Mesothelial cell of epicardium (in vitro differentiated cells): ENCODE measurements at places on chromosomes 13 and 19. TPM values are rescaled to one million over a fixed set of nuclear protein-coding genes. Genes with fewer than 3 reads are reported as not detected.

DNA sequence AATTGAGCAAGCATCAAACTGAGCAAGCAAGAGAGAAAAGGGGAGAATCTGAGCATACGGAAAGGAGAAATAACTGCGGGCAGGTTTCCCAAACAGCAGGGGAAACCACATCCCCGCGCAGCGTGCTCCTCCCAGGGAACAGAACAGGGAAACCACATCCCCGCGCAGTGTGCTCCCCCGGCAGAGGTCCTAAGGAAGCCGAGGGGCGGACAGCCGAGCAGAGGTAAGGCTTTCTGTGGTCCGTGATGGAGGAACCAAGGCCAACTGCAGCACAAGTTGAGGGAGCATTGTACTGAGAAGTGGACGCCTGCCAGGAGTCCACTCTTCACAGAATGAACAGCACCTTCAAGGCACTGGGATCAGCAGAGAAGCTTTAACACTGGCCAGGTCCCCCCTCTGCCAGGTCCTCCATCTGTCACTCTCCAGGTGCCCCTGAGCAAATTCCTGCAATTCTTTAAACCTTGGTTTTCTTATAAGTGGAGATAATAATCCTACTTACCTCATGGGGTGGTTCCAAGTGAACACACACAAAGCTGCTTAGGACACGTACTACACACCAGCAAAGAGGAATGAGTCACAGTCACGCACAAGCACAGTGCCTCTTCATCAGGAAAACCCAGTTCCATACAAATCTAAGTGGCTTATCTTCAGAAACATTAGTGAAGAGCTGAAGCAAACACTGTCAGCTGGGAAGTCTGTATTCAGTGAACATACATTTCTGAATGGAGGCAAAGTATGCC, 23.0 kb upstream of the LAMP1 start:
- DNase-seq = no peak

DNA sequence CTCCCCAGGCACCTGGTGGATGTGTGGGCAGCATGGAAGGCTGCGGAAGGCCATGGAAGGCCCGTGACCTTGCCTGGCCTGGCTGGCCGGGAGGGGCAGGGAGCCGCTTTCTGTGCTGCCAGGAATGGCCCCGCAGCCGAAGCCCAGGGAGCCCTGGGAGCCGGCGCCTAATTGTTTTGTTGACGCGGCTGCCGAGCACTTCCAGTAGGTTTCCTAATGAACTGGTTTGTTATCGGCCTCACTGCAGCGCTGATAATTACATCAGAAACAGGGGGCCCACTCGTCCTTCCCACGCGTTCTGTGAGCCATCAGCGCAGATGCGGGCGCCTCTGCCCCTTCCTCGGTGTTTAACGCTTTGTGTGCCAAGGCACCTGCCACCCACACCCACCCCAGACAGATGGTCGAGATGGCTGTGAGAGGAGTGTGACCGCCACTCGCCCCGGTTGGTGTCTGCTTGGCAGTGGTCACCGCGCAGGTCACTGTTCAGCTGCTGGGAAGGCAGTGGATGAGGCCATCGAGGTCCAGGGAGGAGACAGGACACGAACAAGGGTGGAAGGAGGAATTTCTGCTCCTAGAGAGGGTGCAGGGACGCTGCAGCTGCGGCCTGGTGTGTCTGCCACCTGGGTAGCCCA, 124.5 kb downstream of the KDM4B start:
- DNase-seq = no peak

Gene PDX1
- not detected in 3 replicates for total RNA-seq

Gene PLIN4
- 0.25 to 0.29 TPM (median 0.29 TPM) in 3 replicates for total RNA-seq

DNA sequence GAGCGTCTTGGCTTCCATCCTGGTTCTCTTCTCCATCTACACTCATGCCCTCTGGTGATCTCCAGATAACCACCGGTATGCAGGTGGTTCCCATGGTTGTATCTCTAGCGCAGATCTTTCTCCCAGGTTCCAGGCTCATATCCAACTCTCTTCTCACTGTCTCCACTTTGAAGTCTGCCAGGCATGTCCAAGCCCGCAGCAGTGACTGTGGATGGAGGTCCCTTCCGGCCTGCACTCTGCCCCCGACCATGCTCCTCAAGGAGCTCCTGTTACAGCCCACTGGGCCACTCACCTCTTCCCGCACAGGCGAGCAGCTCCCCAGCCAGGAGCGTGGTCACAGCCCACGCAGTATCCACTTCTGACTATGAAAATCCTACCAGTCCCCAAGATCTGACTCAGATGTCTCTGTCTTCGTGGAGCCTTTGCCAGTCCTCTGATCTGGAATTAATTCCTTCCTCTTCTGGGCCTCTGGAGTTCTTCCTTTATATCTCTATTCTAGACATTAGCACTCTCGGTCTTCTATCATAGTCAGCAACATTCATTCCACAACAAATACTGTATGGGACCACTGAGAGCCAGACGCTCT, 100.2 kb downstream of the TEX26 start:
- DNase-seq = no peak

DNA sequence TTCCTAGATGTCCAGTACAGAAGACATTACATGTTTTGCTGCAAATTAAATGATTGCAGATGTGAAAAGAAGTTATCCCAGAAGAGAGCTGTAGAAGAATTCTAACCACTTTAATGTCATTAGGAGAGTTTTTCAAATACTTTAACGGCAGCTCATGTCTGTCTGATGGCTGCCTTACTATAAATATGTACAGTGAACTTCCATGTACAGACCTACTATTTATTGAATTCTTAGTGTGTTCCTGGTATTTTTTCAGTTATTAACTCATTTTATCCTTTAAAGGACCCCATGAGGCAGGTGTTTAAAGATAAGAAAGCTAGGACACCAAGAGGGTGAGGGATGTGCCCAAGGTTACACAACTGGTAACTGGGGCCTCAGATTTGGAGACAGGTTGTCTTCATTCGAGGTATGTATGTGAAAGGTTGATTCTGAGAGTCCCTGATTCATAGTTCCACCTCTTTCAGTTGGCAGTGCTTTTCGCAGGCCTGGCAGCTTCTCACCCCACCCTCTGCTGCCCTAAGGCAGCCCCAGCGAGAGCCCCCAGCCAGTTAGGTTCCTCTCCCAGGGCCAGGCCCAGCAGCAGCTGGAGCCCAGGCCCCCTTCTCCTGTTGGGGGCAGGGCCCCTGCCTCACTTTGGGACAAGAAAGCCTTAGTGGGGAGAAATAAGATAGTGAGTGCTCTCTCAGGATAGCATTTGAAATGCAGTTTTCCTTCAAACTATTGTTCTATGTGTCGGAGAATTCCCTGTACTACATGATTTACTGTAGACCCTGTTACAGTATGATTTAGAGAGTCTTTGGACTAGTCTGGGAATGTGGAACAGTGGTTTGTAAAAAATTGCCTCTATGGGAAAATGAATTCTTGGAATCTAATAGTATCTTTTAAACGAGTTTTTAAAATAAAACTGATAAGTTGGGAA, 67.7 kb upstream of the TEX29 start:
- DNase-seq = no peak

Gene ZFP36
- 111 to 113 TPM (median 111 TPM) in 3 replicates for total RNA-seq

GRCh38 chr13:51675385-51675784, 91.1 kb downstream of the WDFY2 start:
- no peak for DNase-seq

- DNase-seq = no peak
Measured at GRCh38 chr13:100235311-100235901, 146.5 kb downstream of the PCCA start.

DNA sequence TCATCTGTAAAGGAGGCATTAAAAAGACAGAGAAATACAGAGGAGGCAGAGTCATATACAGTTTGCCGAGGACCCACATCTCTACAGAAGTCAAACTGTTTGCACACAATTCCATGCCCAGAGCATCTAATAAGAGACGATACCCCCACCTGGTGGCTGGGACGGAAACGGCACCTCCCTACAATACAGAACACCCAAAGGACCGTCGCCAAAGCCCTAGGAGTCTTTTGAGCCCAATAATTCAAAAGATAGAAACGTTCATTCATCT, 703 bp upstream of the PLEKHG2 start:
- DNase-seq = peak; percentile 72

DNA sequence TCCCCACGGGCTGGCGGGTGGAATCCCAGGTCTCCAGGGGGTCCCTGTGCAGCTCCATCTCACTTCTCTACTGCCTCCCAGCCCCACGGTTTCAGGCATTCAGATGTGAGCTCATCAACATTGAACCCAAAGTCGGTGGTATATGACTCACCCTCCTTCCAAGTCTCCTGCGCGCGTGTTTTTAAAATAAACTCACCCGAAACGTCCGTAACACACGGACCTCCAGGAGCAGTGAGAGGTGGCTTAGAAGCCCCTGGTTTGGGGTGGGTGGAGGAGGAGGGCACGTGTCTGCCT, 14.0 kb upstream of the CRTC1 start:
- DNase-seq = no peak

Gene KLK13
- total RNA-seq = 0.27 to 0.54 TPM (median 0.43 TPM) in 3 replicates

DNA sequence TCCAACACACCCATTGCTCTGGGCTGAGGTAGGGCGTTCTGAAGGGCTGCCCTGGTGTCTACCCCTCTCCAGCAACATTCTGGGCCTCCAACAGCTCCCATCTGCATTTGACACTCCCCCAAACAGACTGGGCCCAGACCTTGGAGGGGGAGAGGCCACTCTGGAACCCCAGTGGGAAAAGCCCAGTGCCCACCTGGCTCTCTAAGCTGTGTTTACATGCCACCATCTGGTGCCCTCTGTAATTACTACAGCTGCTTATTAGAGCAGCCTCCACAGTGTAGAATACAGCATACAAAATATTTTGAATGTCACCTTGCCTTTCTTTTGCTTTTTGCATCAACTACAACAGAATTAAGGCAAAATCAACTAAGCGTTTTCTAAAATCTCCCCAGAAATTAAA, 35.8 kb upstream of the TM9SF2 start:
- DNase-seq = no peak

Gene PBX4
- total RNA-seq = 11.3 to 12.8 TPM (median 12.2 TPM) in 3 replicates

GRCh38 chr13:114324334-114324733, 10.0 kb downstream of the CHAMP1 start:
- no peak for DNase-seq
